ENCODE measurements at places on chromosomes 4 and X.
A peak's percentile ranks its signal among the peaks of the same experiment; 100 is the strongest.

DNA sequence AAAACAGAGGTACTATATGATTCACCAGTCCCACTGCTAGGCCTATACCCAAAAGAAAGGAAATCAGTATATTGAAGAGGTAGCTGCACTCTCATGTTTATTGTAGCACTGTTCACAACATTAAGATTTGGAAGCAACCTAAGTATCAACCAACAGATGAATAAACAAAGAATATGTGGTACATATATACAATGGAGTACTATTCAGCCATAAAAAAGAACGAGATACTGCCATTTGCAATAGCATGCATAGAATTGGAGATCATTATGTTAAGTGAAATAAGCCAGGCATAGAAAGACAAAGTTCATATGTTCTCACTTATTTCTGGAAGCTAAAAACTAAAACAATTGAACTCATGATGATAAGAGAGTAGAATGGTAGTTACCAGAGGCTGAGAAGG lies 72.6 kb downstream of the FGF16 start:
- no peak for DNase-seq

DNA sequence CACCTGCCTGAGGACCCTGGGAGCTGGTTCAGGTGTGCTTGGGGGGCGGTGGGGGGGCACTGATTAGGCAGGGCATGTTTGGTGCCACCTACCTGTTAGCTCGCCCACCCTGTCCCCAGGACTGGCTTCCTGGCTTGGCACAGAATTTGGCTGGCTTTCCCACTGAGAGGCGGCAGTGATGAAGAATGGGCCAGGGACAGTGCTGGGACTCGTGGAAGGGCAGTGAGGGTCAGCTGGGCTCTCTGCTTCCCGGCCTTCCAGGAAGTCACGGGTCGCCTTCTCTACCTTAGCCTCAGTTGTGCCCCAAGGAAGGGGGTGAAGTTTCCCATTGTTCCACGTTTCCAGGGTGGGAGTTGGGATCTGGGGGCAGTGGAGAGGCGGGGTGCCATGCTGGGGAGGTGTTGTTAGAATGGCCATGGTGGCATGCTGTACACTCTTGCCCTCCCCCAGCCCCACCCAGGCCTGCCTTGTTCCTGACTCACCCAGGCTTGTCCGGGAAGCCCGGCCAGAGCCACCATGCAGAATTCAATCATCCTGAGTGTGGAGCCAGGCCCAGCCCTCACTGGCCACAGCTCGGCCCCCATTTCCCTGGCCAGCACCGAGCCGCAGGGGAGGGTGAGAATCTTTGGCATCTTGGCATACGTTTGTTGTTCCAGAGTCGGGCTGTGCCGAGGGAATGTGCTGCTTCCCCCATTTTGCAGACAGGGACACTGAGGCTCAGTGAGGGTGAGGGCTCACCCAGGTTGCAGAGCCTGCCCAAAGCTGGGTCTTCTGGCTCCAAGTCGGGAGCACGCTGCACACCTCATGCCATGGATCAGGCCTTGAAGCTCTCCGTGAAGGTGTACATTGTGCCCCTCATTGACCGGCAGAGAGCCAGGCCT lies 21.9 kb upstream of the GPR78 start:
- peak; percentile 76 for DNase-seq

DNA sequence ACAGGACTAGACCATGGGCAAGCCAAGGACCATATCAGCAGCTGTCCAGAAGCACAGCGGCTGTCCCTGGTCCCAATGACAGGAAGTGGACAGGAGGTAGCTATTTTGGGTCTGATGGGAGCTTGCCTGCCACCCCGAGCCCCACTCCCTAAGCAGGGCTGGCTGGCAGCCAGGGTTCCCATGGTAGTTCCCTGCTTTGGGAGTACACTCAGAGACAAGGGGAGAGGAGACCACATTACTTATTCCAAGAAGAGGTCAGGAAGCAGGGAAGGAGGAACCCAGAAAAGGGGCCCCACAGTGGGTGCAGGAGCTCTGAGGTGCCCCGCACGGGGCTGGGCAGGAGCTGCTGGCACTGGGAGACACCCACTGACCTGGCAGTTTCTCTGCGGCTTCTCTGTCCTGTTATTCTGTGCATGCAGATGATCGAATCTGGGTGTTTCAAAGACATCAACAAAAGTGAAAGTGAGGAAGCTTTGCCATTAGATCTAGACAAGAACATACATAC lies 36.3 kb downstream of the HTT-AS start:
- DNase-seq: peak; percentile 10

DNA sequence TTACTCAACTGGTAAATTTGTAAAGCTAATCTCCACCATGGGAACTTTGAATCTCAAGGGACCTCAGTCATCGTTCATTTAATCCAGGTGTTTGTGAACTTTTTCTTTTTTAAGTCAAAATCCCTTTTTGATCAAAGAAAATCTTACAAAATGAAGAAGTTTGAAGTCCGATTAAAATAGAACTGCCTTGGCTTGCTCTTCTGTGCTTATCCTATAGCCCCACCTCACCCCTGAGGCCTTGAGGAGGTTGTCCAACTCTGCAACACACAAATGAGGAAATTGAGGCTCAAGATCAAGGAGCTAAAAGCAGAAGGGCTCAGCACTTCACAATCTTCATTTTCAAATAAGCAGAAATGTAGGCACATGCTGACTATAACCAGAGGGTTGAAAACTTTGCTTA lies 240.3 kb upstream of the SFRP2 start:
- DNase-seq: no peak

DNA sequence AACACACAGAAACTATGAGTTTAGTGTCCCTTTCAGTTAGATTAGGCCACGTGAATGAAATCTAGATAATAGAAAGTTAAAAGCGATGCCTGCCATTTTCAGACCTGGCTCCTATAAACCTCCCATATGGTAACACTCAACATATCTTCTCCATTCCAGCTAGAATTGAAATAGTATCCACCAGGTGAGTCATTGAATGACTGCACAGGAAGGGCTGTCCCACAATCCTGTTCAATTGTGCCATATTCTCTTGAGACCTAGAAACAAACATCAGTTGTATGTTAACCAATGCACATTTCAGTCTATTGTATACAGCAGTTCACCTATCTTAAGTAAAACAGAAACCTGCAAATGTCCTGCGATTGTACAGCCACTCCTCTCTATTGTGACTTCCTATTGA lies 659.3 kb upstream of the SLIT2 start:
- peak; percentile 9 for DNase-seq
